ENCODE measurements at places on chromosomes 4 and X.

DNA sequence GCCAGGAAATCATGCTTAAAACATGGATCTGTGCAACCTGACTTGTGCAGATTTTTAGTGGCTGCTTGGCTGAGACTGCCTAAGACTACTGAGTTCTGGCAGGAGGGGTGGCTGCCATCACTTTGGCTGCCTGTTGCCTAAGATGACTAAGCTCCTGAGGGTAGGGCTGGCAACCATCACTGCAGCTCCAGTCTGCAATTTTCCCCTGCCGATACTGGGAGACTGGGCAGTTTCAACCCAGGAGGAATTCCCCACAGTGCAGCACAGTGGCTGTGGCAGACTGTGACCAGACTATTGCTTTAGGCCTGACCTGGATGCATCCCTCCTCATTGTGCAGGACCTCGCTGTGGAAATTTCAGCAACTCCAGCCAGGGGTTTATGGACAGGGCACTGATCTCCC lies 544.9 kb downstream of the ANKRD50 start:
- no peak for DNase-seq

- DNase-seq, result no peak
Observed at GRCh38 chr4:93809773-93810172, 18.8 kb upstream of the ATOH1 start.

- no peak for DNase-seq
Observed at GRCh38 chr4:25928379-25929297, 14.6 kb downstream of the SMIM20 start.

DNA sequence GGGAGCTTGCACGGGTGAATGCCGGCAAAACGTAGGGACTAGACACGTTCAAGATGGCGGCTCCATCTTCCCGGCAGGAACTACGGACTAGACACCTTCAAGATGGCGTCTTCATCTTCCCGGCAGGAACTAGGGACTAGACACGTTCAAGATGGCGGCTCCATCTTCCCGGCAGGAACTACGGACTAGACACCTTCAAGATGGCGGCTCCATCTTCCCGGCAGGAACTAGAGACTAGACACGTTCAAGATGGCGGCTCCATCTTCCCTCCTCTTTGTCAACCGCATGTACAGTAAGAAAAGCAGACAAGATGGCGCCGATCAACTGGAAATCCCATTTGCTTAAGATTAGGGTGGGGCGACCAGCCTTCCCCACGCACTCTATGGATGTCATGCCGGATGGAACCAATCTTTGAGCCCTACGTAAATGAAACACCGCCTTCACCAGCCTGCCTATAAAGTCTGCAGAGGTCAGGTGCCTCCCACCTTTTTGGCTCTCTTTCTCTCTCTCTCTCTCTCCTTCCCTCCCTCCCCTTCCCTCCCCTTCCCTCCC lies 222.4 kb downstream of the CRLF2 start:
- DNase-seq, result no peak

DNA sequence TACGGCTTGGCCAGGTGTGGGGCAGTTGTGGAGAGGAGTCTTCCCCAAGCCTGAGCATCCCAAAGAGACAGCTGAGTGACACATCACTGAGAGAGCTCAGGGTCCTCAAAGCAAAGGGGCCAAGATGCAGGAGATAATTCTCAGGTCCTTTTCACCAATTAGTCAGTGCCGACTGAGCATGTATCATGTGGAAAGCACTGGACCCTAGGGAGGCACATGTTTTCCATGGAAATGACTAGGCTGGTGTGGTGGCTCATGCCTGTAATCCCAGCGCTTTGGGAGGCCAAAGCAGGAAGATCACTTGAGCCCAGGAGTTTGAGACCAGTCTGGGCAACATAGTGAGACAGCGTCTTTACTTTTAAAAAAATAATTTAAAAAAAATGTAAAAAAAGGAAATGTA lies 67.3 kb upstream of the PRPS1 start:
- no peak for DNase-seq

- no peak for DNase-seq
Observed at GRCh38 chrX:23494741-23495140, 160.1 kb downstream of the PTCHD1 start.
